ENCODE measurements at places on chromosomes 16 and 17. TPM values are rescaled to one million over a fixed set of nuclear protein-coding genes. Genes with fewer than 3 reads are reported as not detected.

SMIM5 gene
- total RNA-seq, result 0.38 TPM

ODAD4 gene
- total RNA-seq, result 0.76 TPM

OVCA2 gene
- total RNA-seq, result 36.5 TPM

CCT6B gene
- 1.3 TPM for total RNA-seq

IL17C gene
- total RNA-seq, result not detected

ITGA2B gene
- 0.65 TPM for total RNA-seq

TMEM100 gene
- total RNA-seq, result not detected

KRTAP16-1 gene
- not detected for total RNA-seq

GLIS2 gene
- total RNA-seq, result 1.4 TPM

ABCA9 gene
- 0.07 TPM for total RNA-seq

CLEC16A gene
- total RNA-seq, result 36.2 TPM

CCDC200 gene
- 0.92 TPM for total RNA-seq

HOXB9 gene
- total RNA-seq, result 0.21 TPM

SDR42E2 gene
- not detected for total RNA-seq

KCNJ18 gene
- not detected for total RNA-seq

PRSS33 gene
- not detected for total RNA-seq

TMEM235 gene
- total RNA-seq, result not detected

NEUROD2 gene
- total RNA-seq, result not detected

OR1A1 gene
- not detected for total RNA-seq

All from activated CD4-positive, alpha-beta T cell treated with anti-CD3 and anti-CD28 coated beads, Interleukin-2, amount 10 ng/mL, durations not matched to agents 24 days and 14 days (primary cell).